ENCODE measurements at places on chromosomes 2 and 18.
A peak's percentile ranks its signal among the peaks of the same experiment; 100 is the strongest.

DNA sequence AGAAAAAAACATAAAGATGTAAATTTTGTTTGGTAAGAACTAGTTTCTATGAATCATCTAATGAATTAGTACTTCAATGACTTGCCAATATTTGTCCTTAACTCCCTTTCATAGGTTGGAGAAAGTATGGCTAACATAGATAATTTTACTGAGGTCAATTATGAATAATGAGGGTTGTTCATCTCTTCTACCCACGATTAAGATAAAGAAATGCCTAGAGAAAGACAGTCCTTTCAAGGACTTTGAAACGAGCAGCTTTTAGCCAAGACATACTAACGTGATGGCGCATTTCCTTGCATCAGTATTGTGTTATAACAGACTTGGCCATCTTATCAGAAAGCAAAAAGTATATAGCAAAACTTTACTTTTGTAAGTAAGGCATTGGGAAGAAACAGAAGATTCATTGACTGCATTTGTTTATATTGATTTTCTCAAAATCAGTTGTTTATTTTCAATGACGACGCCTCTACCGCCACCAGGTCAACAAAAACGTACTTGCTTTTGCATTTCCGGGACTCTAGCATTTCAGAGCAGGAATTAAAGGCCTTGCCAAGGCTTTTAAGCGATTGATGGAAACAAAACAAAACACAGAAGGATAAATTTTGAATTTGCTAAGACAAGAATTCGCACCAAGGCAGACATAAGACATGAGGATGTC, 961 bp downstream of the RBM43 start:
- DNase-seq = no peak

DNA sequence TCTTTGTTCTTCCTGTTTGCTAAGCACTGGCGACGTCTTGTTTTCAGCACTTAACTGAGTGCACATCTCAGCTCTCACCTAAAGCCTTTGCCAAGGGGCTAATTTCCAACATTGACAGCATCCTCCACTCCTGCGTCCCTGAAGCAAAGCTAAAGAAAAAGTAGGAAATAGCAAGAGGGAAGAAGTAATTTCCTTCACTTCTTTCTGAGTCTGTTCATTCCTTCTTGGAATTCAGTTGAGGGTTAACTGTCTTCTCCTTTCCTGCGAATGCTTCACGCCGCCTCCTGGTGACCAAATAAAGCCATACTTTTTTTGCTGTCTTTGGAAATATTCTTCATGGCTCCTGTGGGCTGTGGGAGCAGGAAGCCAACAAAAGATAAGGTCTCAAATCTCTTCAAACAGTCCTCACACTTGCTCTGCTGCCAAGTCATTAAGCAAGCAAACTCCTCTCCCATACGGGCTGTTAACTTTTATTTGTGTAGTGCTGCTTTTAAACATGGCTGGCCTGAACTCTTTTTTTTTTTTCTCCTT, 100.9 kb downstream of the DPP10 start:
- peak; percentile 71 for DNase-seq

DNA sequence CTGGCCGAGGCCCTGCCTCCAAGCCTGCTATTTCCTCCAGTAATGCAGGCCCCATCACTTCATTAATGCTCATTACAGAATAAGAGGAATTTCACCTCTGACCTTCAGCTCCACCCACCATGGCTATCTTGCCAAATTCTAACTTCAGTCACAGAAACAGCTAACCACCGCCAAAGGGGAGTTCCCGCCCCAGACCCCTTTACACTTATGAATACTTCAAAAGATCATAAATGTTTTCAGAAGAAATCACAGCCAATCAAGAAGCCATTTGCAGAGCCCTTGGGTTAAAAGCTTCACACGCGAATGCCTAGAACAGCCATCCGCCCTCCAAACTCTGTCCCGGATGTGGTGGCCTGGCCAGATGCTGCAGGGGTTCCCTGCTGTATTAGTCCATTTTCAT, 73.8 kb upstream of the TWIST2 start:
- no peak for DNase-seq

DNA sequence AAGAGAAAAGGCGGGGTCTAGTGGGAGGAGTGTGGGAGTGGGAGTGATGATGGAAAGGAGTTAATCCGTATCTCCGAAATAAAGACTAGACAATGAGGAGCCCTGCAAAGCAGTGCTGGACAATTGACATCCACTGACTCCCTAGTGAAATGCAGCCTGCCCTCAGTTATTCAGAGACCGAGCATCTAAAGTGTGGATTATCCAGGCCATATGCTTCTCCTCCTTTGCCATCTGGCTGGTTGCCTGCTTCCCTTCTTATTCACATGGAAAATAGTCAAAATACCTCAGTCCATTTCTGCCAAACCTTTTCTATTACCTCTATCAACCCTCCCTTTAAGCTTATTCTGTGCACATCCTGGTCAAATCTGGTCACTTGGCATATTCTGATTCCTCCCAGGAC, 288.8 kb upstream of the SIX3 start:
- DNase-seq = no peak

DNA sequence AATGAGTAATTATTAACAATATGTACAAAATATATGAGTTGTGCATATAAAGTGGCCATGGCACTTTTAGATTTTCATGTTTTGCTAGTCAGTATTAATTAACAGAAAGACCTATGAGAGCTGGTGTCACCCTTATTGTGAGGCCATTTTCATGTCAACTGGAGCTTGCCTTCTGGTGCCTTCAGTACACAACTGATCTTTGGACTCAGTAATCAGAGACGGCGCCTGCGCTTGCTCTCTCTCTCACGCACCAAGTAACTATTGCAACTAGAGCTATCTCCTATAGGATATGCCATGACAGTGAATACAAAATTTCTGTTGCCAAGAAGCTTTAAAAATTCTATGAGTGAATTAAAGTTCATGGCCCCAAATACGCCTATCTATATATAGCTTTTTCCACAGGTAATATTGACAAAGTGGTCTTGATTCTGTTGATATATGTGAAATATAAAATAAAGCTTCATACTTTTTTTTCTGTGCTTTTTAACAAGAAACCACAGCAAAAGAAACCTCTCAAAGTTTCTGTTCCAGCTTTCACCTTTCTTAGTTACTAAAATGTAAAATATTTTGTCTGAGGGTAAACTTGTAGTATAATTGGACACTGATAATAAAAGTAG, 2.9 kb downstream of the SERTAD2 start:
- peak; percentile 77 for DNase-seq

GRCh38 chr18:46831434-46831833, 74.6 kb upstream of the ST8SIA5 start:
- no peak for DNase-seq

- no peak for DNase-seq
Observed at GRCh38 chr2:119469661-119470297, 38.1 kb downstream of the TMEM37 start.

- DNase-seq = no peak
Observed at GRCh38 chr18:62974928-62975675, 259.8 kb downstream of the PHLPP1 start.

GRCh38 chr2:179273461-179273962, 8.9 kb upstream of the SESTD1 start:
- DNase-seq = no peak

DNA sequence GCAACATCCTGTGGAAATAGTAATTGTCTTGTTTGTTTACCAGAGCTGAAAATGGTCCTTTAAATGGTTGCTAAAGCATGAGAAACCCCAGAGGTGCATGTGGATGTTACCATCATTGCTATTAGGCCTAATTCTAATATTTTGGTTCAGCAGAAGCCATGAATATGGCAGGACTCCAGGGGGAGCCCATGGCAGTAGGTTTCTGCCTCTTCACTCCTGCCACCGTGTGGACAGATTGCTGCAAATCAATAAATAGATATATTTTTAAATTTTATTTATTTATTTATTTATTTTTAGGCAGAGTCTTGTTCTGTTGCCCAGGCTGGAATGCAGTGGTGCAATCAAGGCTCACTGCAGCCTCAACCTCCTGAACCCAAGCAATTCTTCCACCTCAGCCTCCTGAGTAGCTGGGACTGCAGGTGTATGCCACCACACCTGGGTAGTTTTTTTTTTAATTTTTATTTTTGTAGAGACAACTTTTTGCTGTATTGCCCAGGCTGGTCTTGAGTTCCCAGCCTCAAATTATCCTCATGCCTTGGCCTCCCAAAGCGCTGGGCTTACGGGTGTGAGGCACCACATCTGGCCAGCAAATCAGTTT, 54.9 kb upstream of the CAPN13 start:
- peak; percentile 87 for DNase-seq

DNA sequence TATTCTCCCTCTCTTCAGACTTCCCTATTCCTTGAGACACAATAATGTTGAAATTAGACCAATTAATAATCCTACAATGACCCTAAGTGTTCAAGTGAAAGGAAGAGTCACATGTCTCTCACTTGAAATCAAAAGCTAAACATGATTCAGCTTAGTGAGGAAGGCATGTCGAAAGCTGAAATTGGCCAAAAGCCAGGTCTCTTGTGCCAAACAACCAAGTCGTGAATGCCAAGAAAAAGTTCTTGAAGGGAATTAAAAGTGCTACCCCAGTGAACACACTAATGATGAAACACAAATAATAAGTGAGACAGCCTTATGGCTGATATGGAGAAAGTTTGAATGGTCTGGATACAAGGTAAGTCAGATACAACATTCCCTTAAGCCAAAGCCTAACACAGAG, 115.4 kb downstream of the PXDN start:
- DNase-seq = no peak

DNA sequence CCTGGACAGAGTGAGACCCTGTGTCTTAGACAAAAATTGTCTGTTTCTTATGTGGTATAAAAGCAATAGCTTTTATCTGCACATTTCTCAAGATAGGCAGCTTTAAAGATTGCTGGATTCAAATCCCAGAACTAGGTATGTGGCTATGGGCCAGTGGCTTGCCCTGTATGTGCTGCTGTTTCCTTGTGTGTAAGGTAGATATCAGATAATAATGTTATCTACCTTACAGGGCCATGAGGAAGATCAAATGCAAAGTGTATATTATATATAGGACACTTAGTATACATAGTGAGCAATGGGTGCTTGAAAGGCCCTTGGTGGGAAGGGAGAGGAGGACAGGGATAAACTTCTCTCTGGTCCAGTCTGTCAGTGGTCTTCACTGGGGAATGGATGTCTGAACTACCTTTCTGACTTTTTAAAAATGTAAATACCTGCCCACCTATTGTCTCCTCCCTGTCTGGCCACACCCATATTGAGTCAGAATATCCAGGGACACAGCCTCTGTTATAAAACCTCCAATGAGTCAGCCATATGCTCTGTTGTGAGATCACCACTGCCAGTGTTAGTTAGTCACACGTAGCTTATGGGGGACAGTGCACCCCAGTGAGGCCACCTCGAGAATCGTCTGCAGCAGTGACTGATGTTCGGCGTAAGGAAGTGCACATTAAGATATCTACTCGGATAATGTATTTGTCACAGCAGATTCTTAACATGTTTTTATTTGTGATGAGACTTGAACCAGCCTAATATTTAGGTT, 383.4 kb downstream of the PTPRM start:
- DNase-seq = peak; percentile 59

DNA sequence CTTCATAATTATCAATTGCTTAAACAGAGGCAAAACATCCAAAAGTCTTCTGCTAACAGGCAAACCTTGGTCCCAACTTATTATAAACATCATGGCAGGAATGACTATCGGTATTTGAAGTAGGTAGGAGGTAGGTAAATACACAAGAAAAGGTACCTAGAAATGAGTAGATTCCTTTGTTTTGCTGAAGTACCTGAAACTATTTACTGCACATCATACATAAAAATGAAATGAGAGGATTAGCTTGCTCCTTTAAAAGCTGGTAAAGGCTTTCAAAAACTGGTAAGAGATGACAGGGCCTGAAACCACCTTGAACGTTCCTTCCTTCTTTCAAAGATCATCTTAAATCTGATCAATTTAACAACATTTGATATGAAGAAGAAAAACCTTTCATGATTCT, 55.2 kb upstream of the MAPRE2 start:
- no peak for DNase-seq

- DNase-seq = no peak
Observed at GRCh38 chr2:237876951-237877491, 17.6 kb downstream of the RAMP1 start.

GRCh38 chr2:73685764-73686438, 43.7 kb upstream of the NAT8 start:
- peak; percentile 54 for DNase-seq

GRCh38 chr18:2644535-2644934, 11.0 kb upstream of the SMCHD1 start:
- no peak for DNase-seq

GRCh38 chr2:196750977-196751631, 48.4 kb downstream of the GTF3C3 start:
- peak; percentile 77 for DNase-seq

GRCh38 chr2:235052514-235053354, 100.9 kb downstream of the SH3BP4 start:
- DNase-seq = no peak

GRCh38 chr2:71928734-71929481, 218.8 kb downstream of the CYP26B1 start:
- no peak for DNase-seq

GRCh38 chr18:22987547-22988189, 54.5 kb downstream of the RBBP8 start:
- peak; percentile 6 for DNase-seq

DNA sequence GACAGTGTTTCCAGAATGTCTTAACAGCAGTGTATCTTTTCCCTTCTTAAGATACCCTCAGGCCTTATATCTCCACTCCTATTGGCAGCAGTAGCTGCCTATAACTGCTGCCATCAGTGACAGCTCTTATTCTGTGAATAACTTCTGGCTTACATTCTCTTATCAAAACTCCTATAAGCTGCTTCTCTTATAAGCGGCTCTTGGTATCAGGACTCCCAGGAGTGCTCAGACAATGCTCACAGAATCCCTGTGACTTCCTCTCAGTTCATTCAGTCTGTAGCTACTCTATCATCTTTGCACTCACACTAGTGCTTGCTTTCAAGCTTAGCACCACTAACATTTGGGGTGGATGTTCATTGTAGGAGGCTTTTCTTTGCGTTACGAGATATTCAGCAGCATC, 143.7 kb upstream of the CDH7 start:
- DNase-seq = no peak

- DNase-seq = peak; percentile 41
Observed at GRCh38 chr2:166516712-166517303, 22.8 kb upstream of the SCN7A start.

Data from hepatocyte (in vitro differentiated cells).